NCI-H460 (cell line): ENCODE measurements at places on chromosomes 4 and X.

- no peak for DNase-seq
Measured at GRCh38 chr4:187304133-187304532, 580.5 kb upstream of the FAT1 start.

DNA sequence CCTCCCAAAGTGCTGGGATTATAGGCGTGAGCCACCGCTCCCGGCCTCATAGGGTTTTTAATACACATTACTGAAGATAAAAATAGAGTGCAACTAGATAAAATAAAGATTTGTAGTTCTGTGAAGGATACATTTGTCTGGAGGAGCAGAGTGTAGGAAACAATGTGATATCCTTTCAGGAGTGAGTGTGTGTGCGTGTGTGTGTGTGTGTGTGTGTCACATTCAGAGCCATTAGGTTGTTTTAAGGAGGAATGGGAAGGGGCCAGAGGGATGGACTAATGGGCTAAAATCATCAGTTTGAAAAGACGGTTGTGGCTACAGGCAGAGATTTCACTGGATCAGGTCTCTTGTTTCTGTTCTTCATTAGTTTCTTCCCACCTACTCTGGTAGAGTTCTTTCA lies 40.0 kb downstream of the RBPJ start:
- no peak for DNase-seq

DNA sequence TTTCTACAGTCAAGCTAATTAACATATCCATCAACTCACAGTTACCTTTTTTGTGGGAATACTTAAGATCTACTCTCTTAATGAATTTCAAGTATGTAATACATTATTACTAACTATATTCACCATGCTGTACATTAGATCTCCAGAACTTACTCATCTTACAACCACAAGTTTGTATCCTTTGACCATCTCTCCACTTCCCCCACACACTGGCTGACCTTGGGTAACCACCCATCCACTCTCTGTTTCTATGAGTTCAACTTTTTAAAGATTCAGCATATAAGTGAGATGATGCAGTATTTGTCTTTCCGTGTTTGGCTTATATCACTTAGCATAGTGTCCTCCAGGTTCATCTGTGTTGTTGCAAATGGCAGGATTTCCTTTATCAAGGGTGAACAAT lies 30.5 kb upstream of the MAGED1 start:
- DNase-seq = no peak

GRCh38 chrX:107574054-107574683 lies 54.1 kb upstream of the PRPS1 start:
- no peak for DNase-seq

DNA sequence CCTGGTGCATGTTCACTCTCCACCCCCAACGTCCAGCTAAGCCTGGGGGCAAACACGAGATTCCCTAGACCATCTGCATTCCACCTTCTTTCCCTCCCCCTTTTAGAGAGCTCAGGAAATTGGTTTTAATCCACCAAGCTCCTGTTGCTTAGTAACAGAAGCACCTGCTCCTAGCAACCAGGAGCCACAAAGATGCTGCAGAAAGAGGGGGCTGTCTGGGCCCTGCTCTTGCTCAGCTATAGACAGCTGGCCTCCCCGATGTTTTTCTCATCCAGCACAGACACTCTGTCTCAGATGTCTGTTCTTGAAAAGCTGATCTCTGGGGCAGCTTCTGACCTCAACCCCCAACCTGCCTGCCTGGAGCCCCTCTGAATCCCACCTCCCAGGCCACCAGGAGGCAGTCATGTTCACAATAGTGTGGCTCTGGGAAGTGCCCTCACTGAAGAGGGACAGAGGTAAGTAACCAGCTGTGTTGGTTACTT lies 71.5 kb downstream of the SLC16A2 start:
- no peak for DNase-seq

GRCh38 chrX:115642895-115643530 lies 82.0 kb downstream of the PLS3 start:
- DNase-seq = peak; percentile 51

GRCh38 chrX:13334491-13334890 lies 14.6 kb upstream of the ATXN3L start:
- DNase-seq = no peak

- DNase-seq = no peak
Measured at GRCh38 chr4:121829511-121829910, 5.8 kb upstream of the CCNA2 start.

- no peak for DNase-seq
Measured at GRCh38 chrX:150602743-150603142, 34.3 kb downstream of the MTM1 start.

GRCh38 chrX:22193851-22194659 lies 78.7 kb upstream of the CBLL2 start:
- no peak for DNase-seq

- no peak for DNase-seq
Measured at GRCh38 chrX:115531818-115532403, 29.1 kb upstream of the PLS3 start.

DNA sequence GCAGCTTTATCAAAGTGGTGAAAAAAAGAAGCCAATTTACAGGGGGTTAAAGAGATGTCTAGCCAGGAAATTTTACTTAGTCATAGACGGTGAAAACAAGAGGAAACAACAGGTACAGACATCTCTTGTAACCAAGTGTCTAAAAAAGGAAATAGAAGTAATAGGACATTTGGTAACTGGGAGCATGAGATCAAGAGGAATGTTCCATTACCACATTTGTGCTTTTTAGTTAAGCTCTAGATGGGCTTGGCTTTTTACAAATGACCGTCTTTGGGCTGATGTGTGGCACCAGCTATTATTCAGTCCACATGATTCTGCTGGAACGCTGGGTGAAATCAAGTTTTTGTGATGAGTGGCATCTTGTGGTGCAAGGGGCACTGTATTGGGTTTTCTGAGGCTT lies 179.5 kb downstream of the SMIM20 start:
- DNase-seq = no peak

GRCh38 chrX:107849747-107850421 lies 24.2 kb downstream of the MID2 start:
- DNase-seq = no peak

- no peak for DNase-seq
Measured at GRCh38 chr4:36349938-36350549, 68.6 kb downstream of the DTHD1 start.

DNA sequence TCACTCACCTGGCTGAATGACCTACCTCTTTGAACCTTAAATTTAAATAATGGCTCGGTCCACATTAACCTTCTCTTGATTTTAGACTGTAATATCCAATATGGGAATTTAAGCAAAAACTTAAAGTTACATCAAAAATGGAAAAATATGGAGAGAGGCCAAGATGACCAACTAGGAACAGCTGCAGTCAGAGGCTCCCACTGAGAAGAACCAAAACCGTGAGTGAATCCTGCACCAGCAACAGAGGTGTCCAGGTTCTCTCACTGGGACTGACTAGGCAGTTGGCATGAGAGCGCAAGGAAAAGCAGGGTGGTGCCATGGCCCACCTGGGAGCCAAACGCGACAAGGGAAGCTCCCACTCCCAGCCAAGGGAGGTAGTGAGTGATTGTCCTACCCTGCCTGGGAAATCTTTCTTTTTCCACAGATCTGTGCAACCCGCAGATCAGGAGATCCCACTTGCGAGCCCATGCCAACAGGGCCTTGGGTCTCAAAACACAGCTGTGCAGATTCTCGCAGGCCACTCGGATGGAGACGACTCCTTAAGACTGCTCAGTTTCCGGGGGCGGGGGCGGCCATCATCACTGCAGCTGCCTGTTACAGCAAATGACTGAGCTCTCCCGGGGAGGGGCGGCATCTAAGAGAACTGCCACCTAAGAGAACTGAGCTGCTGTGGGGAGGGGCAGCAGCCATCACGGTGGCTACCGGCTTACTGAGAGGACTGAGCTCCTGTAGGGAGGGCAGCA lies 343.4 kb downstream of the DMD start:
- DNase-seq = no peak

- DNase-seq = no peak
Measured at GRCh38 chr4:8607603-8608481, 15.3 kb downstream of the CPZ start.

DNA sequence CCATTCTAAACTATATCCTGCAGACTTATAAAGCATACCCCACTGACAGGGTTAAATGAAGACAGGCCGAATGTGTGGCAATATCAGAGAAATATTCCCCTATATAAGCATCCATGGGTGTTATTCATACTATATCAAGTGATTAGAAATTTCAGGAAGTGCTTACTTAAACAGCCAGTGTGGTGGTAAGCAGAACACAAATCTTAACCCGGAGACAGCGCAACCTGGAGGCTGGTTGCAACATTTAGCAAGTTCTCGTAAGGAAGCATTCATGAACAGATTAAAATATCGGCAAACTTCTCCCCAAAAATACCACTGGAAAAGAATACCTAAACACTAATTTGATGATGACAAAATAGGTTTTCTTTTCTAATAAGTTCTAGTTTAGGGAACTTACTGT lies 261.2 kb downstream of the CBLL2 start:
- no peak for DNase-seq

GRCh38 chr4:96356591-96357370 lies 516.9 kb downstream of the PDHA2 start:
- DNase-seq = no peak

DNA sequence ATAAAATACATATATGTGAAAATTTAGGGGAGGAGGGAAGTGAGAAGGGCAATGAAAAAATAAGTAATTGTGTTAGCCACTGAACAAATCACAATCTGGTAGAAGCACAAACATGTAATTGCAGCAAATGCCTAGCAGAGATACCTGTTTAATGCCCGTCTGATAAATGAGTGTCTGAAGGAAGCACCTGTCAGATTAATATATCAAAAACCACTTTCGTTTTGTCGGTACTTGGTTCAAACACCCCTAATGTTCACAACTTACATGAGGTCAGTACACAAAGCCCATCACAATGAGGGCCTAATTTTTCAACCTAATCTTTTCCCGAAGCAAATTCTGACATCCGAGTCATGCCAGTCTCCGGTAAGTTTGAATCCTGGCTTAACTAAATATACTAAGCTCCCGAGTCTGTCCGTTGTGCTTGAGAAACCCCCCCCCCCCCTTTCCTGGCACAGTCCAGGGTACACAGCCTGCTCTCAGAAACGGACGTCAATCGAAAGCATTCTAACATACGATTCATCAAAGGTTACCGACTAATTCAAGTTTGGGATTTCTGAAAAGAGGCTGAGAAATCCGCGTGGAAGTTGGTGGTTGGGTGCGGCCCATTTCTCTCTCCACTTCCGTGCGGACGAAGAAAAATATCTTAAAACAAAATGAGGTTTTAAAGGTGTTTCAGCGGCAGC lies 758 bp downstream of the SDAD1 start:
- no peak for DNase-seq

DNA sequence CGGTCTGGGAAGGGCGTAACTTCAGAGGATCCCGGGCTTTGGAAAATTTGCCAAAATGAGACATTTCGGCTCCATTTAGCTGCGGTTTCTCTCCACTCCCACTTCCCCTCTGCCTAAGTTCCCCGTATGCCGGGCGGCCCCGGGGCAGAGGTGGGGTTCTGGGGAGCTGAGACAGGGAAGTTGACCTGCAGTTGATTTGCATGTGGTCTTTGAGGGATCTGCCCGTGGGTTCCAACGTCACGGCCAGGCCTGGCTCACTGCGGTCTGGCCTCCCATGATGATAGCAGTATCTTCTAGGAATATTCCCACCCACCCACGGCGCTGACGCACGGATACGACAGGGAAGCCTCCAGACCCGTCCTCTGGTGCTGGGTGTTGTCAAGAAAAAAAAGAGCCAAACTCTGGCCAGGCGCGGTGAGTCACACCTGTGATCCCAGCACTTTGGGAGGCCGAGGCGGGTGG lies 27.3 kb upstream of the CRLF2 start:
- DNase-seq = no peak

DNA sequence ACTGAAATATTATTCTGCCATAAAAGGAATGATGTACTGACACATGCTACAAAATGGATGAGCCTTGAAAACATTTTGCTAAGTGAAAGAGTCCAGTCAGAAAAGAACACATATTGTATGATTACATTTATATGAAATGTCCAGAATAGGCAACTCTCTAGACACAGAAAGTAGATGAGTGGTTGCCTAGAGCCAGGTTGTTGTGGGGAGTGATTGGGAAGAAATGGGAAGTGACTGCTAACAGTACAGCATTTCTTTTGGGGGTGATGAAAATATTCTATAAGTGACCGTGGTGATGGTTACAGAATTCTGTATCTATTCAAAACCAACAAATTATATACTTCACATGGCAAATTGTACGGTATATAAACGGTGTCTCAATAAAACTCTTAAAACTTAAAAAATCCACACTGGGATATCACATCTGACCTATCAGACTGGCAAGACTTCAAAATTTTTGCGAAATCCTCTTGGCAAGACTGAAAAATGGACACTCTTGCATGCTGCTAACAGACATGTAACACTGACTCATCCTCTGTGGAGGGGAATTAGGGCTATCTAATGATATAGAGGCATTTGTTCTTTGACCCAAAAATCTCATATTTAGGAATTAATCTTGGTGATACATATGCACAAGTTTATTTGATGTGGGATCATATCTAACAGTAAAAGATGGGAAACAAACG lies 71.8 kb downstream of the FAM13A start:
- no peak for DNase-seq

GRCh38 chrX:3175659-3176438 lies 134.6 kb downstream of the ARSF start:
- DNase-seq = no peak

DNA sequence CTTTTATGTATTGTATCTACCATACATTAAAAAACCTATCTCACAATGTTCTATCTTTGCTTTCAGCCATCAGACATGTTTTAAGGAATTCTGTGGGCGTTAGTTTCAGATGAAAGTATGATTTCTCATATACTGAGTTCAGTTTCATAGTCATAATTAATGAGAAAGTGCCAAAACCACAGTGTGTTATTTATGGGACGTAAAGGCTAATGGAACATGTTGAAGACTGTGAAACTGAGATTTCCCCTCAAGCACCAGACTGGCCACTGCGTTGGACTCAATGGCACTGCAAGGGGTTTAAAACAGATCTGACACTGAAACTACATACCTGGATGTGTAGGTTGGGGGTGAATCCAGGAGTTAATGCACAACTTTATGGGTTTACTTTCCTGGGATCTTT lies 32.0 kb downstream of the F8 start:
- no peak for DNase-seq

DNA sequence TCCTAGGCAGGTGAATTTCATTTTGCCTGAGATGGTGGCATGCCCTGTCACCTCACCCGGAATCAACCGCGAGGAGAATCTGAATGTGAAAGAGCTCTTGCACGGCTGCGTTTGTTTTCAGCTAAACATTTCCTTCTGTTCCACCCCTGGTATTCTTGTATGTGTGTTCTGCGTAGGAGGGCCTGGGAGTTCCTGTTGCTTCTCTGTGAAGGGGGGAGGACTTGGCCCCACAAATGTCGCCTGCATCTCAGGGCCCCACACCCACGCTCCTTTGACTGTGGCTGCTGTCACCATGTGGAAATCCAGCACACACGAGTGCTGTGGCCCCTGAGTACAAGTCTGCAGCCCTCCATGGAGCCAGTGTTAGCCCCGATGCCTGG lies 45.8 kb upstream of the CLCN4 start:
- DNase-seq = no peak

- no peak for DNase-seq
Measured at GRCh38 chrX:136797787-136798186, 17.1 kb upstream of the ARHGEF6 start.

GRCh38 chr4:127410644-127411043 lies 222.1 kb upstream of the INTU start:
- DNase-seq = no peak
